Fibroblast of villous mesenchyme (primary cell): ENCODE measurements at places on chromosomes 5 and 9.

- DNase-seq: no peak
Observed at GRCh38 chr5:91136271-91136670, 246.8 kb downstream of the ARRDC3 start.

- DNase-seq: no peak
Observed at GRCh38 chr9:1535051-1535450, 480.1 kb upstream of the SMARCA2 start.

GRCh38 chr5:172452398-172453205 lies 1.7 kb downstream of the SH3PXD2B start:
- DNase-seq: peak; percentile 69

GRCh38 chr5:56656846-56657726 lies 158.3 kb upstream of the MAP3K1 start:
- DNase-seq: no peak

DNA sequence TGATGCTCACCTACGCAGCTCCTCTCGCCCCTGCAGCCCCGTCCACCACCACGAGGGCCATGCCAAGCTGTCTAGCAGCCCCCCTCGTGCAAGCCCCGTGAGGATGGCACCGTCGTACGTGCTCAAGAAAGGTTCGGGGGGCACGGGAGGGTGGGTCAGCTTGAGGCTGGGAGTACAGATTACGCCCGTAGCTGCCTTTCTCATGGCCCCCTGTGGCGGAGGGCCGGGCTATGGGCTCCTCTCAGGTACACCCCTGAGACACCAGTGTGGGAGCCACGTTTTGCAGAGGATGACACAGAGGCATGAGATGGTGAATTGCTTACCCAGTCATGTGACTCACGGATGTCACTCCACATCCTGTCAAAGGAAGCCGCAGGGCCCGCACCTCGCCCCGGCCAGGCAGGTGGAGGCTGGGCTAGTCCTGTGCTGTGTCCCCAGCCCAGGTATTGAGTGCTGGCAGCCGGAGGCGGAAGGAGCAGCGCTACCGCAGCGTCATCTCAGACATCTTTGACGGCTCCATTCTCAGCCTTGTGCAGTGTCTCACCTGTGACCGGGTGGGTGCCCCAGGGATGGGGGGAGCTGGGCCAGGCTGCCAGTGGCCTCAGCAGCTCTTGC lies 33.7 kb downstream of the USP20 start:
- no peak for DNase-seq

- DNase-seq: no peak
Observed at GRCh38 chr5:96155147-96155546, 193.5 kb upstream of the ELL2 start.
